ENCODE measurements at places on chromosomes 13 and 19. TPM values are rescaled to one million over a fixed set of nuclear protein-coding genes. Genes with fewer than 3 reads are reported as not detected.

WTIP gene
- total RNA-seq = 4.7 TPM

ZNF556 gene
- not detected for total RNA-seq

ZNF471 gene
- total RNA-seq = 2.9 TPM

CRLF1 gene
- total RNA-seq = 305 TPM

CCDC70 gene
- not detected for total RNA-seq

MARK4 gene
- total RNA-seq = 44.0 TPM

ABHD17A gene
- 60.0 TPM for total RNA-seq

Data from A673 (cell line).